Stimulated activated CD4-positive, alpha-beta T cell treated with anti-CD3 and anti-CD28 coated beads, Interleukin-12 subunit alpha, Interleukin-12 subunit beta, amount 100 ng/mL, for 4 hours (primary cell): ENCODE measurements at places on chromosomes 6 and 20.

GRCh38 chr20:62917720-62918119, 8.6 kb downstream of the DIDO1 start:
- DNase-seq = no peak

DNA sequence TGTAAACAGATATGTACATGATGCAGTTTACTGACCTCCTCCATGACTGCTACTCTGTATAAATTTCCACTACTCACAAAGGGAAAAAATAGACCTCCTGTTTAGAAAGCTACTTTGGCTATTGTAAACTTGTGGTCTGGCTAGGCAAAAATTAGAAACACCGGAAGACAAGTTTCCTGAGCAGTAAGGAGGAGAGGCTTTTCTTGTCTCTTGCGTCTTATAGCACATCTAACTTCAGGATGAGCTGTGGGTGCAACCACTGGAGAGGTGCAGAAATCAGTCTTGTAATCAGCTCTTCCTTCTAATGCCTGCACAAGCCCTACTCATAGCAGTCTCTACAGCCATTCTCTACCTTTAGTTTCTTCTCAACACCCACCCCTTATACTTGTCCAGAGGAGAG, 296.5 kb upstream of the SLC35B3 start:
- no peak for DNase-seq

DNA sequence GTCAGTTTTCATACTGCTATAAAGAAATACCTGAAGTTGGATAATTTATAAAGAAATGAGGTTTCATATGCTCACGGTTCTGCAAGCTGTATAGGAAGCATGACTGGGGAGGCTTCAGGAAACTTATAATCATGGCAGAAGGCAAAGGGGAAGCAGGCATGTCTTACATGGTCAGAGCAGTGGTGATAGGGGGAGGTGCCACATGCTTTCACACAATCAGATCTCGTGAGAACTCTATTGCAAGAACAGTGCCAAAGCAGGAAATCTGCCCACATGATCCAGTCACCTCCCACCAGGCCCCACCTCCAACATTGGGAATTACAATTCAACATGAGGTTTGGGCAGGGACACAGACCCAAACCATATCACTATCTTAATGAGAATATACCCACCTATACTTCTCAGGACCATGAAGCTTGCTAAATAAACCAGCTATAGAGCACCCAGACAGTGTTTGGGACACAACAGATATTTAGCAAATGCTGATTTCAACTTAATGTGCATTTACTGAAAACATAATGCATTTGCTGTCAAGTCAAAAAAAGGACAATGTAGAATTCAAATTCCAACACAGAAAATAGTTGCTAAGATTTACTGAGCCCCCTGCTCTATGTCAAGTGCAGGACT, 63.8 kb downstream of the TNFRSF21 start:
- DNase-seq = no peak

GRCh38 chr20:15485519-15485918, 1087.7 kb downstream of the KIF16B start:
- no peak for DNase-seq

DNA sequence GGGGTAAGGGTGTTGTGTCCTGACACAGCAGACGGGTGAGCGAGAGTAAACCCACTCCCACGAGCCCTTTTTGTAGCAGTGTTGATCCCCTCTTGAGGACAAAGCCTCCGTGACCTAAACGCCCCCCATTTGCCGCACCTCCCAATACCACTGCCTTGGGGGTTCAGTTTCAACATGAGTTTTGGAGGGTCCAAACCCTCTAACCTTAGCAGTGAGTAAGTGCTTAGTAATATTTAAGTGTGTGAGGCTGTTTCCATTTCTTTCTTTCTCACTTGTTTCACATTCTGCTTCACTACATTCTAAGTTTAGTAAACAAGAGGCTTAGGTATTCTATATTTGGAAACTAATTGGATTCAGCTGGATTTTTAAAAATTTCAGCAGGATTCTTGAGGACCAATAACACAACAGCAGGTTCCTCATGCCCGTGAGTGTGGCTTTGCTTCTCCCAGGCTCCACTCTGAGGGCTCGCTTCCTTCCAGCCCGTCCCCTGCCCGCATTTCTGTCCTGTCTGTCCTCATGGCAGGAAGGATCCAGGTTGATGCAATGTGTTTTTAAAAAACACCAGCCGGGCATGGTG, 41.2 kb downstream of the SNX9 start:
- no peak for DNase-seq

DNA sequence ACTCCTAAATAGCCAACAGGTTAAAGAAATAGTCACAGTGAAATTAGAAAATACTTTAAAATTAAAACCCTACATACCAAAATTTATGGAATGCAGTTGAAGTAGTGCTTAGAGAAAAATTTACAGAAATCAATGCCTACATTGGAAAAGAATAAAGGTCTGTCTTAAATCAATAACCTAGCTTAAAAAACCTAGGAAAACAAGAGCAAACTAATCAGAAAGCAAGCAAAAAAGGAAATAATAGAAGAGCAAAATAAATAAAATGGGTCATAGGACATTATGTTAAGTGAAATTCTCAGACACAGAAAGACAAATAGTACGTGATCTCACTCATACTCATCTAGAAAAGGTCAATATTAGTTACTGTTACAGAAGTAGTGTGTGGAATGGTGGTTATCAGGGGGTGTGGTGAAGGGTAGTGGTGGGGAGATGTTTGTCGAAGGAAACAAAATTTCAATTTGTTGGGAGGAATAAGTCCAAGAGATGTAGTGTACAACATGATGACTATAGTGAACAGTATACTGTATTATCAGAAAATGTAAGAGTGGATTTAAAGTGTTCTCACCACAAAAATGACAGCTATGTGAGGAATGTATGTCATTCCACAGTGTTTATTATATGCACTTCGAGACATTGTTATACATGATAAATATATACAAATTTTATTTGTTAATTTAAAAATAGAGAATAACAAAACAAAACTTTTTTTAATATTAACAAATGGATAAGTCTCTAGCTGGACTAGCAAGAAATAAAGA, 423.6 kb downstream of the CDH26 start:
- no peak for DNase-seq

DNA sequence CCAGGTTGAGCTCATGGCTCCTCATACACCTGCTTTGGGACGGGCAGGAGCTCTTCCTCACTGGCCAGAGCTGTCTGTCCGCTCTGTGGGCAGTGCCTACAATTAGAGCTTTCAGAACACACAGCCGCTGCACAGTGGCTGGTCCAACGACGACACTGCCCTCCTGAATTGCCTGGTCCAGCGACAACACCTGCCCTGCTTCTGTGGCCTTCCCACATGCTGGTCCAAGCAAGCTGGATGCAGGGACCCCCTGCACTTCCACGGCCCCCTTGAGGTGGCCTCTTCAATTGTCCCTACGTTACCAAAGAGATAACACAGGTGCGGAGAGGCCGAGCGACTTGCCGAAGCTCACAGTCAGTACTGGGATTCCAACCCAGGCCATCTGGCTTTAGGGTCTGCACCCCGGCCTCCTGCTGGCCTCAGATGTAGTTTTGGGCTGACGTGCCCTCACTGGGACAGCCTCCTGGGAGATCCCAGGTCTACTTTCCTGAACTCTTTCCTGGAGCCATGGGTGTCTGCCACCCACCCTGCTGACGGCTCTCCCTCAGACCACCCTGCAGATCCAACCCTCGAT, 1.4 kb upstream of the CHRNA4 start:
- DNase-seq = no peak

- DNase-seq = peak; percentile 39
These were observed 804 bp downstream of the ELOVL5 start for GRCh38 chr6:53347921-53348370.

- no peak for DNase-seq
These were observed 98.3 kb downstream of the HAO1 start for GRCh38 chr20:7841971-7842310.

DNA sequence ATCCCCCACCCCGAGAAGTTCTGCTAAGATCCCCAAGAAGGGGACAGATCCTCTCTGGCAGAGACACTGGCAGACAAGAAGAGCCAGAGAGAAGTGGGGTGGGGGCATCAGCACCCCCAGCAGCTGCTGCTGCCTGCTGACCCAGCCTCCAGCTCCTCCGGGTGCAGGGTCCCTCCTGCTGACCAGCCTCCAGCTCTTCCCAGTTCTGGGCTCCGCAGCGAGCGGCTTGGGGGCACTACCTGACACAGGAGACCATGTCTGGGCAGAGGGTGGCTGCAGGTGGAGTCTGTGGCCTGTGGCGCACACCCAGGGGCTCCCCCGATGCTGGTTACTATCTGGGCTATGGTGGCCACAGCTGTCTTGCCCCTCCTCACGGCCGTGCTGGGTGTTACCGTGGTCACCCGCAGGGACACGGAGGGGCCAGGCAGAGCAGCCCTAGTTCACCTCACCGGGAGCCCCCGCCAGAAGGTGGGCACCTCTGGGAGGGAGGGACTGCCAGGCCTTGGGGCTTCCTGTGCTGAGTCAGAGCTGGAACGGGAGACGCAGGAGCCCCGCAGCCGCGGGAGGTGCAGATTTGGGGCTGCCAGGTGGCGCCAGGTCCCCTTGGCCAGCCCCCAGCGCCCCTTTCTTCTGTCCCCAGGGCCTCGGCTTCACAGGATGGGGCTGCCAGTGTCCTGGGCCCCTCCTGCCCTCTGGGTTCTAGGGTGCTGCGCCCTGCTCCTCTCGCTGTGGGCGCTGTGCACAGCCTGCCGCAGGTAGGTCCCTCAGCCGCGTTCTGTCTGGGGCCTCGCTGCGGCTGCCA, 630 bp downstream of the LIME1 start:
- DNase-seq = no peak

- DNase-seq = no peak
These were observed 85.6 kb upstream of the EMILIN3 start for GRCh38 chr20:41452226-41452625.

DNA sequence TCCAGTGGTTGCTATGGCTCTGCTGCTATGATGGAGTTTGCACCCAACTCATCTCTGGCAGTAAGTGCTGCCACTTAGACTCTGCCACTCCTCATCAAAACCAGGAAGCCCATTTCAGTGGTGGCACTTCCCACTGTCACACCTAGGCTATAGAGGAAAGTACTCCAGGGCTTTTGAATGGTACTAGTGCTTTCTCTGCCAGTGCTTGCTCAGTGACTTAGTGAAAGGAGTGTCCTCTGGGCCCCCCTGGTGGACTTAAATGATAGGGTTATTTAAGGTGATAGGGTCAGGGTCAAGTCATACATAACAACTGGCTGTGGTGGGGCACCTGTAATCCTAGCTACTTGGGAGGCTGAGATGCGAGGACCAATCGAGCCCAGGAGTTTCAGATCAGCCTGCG, 22.8 kb downstream of the FITM2 start:
- no peak for DNase-seq

DNA sequence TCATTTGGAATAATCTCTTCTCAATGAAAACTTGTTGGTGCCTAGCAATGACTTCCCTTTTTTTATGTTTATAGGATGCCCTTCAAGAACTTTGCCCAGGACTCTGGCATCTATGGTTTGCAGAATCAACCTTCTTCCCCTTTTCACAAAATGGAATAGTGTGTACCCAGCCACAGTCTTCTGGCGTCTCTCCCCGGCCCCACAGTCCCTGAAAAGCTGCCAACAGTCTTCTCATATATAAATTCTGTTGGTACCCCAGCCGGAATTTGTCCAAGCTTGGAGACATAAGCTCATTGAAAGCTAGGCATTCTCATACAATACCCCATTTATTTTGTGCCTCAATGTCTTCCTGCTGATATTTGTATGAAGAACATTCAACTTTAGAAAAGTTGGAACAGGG, 26.4 kb upstream of the MCM3 start:
- no peak for DNase-seq

DNA sequence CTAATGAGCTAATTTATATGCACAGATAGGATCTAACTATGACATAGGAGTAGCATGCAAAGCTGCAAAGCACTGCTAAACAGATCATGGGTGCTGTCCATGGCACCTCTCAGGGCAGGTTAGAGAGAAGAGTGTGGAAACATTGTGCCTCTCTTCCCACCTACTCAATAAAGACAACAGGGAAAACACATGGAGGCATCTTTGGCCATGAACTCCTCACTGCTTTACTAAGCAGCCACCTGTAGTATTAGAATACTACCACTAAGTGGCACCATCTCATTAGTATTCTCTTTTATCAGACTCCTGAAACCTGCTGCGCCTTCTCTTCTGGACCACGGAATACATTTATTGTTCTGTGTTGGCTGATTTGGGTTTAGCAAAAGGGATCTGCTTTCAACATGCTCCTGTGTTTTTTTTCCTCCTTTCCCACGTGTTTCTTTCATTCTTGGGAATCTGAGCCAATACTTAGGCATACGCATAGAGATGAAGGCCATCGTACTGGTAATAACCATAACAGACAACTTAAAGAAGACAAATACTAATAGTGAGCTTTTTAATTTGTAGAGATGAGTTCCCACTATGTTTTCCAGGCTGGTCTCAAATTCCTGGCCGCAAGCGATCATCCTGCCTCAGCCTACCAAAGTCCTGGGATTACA, 9.4 kb upstream of the HDDC2 start:
- no peak for DNase-seq

DNA sequence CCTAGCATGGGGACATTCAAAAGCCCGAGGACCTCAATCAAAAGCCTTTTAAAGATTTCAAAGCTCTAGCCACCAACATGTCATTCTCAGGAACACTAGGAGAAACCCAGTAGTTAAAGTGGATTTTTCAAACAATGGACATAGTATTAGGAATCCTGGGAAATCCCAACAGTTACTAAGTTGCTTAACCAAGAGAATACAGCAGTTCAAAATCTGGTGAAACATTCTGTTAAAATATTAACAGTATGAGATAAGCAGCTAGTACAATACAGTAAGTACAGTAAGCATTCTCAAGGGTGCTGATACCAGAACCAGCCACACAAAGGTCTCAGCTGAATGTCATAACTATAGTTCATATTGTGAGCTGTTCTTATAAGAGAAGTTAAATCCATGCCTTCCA, 68.6 kb downstream of the CDK19 start:
- no peak for DNase-seq

GRCh38 chr6:150887978-150888563, 22.6 kb downstream of the MTHFD1L start:
- no peak for DNase-seq

GRCh38 chr20:4493386-4493785, 228.3 kb upstream of the PRND start:
- DNase-seq = no peak
